ENCODE measurements at places on chromosomes 12 and 14. TPM values are rescaled to one million over a fixed set of nuclear protein-coding genes. Genes with fewer than 3 reads are reported as not detected.

GCN1 gene
- 175 TPM for total RNA-seq

LUM gene
- total RNA-seq = 0.23 TPM

FBXO34 gene
- total RNA-seq = 18.8 TPM

PRKD1 gene
- 8.2 TPM for total RNA-seq

CLEC4C gene
- total RNA-seq = not detected

CDK2 gene
- 72.9 TPM for total RNA-seq

KRT77 gene
- total RNA-seq = not detected

LMO3 gene
- 0.51 TPM for total RNA-seq

INSM2 gene
- total RNA-seq = not detected

STON2 gene
- total RNA-seq = 0.36 TPM

CMKLR1 gene
- 0.03 TPM for total RNA-seq

GRCh38 chr12:100043631-100044030 is 58.9 kb upstream of the ANKS1B start:
- no peak for DNase-seq

DNA sequence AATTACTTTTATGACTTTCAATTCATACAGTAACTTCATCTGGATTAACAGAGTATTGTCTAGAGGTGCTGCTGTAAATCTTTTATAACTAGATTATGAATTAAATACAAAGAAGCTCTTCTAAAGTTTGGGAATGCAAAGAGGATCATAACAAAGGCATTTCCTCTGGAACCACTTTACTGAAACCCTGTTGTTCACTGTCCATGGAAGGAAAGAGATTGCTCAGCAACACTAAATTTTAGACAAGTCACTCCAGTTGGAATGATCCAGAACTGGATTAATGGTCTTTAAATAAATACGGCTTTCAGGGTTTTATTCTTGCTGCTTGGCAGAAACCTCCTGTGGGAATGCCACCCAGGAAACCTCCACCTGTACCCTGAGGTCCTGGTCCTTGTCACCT is 250.6 kb downstream of the KSR2 start:
- DNase-seq = no peak

GRCh38 chr14:56686416-56686815 is 106.8 kb downstream of the TMEM260 start:
- DNase-seq = no peak

DNA sequence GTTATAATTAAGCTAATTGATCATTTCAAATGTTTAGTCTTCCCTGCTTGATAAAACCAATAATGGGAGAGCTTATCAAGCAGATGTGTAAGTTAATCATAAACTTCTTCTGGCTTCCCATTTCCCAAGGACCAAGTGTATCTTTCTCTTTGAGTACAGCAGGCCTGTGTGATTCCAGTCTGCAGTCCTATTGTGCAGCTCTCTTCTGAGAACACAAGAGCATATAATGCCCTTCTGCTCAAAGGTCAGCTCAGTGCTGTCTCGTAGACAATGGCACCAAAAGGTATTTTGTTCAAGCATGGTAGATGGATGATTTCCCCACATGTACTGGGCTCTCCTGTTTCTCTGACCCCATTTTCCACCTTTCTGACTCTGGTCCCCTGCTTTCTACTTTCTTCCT is 101.8 kb upstream of the DYRK2 start:
- DNase-seq = no peak

DNA sequence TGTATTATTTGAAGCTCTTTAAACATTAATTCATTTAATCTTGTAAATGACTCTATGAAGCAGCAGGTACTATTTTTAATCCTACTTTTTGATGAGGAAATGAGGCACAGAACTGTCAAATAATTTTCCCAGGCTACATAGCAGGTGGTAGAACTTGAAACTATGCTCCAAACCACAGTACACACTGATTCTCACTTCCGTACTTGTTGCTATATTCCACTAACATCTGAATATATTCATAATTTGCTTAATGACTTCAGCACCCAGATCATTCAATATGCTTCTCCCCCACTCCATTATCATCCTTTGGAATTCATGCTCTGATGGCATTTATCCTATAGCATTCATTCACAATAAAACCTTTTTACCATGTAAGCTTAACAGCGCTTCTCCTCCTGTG is 4.9 kb downstream of the ERGIC2 start:
- DNase-seq = no peak

DNA sequence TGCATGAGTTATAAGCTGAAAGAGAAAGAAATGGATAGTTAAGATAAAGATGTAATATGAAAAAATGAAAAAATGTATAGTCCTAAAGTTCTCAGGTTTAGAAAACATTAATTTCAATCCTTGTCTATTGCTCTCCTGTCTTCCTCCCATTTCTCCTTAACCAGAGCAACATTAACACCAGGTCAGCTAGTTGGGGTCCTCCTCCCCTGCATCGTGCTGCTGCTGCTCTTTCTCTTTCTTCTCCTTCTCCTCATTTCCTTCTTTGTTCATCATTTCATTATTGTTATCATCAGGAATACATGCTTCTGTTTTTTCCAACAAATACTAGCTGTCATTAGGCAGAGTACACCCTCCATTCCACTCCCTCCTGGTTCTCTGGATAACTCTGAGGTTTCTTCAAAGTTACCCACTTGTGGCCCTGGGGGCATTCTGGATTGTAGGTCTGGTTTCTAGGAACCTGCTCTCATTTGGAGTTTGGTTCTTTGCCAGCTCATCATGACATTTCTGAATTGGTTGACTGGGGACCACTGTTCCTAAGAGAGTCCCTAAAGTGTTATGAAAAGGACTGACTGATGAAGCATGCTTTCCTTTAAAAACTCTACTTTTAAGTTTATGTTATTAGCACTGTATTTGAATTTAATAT is 17.0 kb downstream of the ACSS3 start:
- DNase-seq = no peak

- DNase-seq = no peak
Observed at GRCh38 chr14:70448633-70449340, 3.2 kb upstream of the ADAM21 start.

DNA sequence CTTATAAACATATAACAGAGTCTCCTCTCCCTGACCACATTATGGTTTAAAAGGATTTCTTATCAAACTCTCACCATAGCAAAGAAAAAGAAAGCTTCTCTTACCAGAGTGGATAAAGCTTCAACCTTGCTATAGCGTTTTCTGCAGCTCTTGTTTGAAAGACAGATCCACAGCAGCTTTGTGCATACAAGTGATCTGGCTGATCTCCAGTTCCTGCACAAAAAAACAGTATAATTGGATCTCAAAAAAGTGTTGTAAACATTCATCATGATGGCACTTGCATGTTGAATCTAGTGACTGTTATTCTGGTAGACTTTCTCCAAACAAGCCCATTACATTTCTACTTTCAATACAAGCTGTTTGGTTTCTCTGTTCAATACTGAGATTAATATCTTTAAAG is 178.9 kb upstream of the MGAT4C start:
- DNase-seq = no peak

- DNase-seq = no peak
Observed at GRCh38 chr12:132150780-132151144, 6.5 kb downstream of the NOC4L start.

DNA sequence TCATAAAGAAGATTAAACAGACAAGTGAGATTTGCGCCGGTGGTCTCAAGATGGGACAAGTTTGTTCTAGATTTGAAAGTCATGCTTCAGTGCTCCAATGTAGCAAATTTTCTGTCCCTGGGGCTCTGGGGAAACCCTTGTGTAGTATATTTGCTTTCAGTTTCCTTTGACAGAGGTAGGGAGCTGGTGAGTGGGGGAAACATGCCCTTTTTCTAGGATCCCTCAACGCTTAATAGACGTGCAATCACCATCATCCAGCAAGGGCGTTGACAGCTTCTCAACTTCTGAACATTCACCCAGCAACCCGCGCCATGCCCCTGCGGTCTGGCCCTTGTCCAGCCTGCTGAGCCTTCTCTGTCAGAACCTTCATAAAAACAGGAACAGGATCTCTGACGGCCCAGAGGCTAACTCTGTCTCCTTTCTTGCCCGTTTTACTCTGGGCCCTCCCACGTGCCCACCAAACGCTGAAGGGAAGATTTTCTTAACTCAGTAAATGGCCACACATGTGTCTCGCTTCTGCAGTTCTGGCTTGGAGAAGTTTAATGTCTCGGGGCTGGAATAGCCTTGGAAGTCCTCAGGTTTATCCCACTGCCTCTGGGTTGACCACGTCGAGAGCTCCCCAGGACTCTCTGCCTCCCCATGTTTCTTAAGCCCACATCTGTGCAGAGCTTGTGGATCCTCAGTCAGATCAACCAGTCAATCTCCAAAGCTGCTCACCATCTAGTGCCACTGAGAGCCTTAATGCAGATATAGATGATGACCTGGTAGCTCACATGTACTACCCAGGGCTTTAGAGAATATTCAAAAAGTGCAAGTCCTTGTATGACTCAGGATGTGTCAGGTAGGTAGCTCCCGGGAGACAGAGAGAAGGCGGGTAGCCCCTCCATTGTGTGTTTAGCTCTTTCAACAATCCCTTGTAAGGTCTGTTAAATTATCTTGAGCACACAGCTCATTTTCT is 58.1 kb upstream of the CCND2 start:
- DNase-seq = no peak

GRCh38 chr12:3995306-3995705 is 122.1 kb upstream of the PARP11 start:
- DNase-seq = no peak

- no peak for DNase-seq
Observed at GRCh38 chr12:16266085-16266484, 11.4 kb downstream of the SLC15A5 start.

GRCh38 chr12:104534162-104534856 is 77.6 kb downstream of the CHST11 start:
- DNase-seq = no peak

- DNase-seq = no peak
Observed at GRCh38 chr12:57590479-57590863, 521 bp upstream of the PIP4K2C start.

DNA sequence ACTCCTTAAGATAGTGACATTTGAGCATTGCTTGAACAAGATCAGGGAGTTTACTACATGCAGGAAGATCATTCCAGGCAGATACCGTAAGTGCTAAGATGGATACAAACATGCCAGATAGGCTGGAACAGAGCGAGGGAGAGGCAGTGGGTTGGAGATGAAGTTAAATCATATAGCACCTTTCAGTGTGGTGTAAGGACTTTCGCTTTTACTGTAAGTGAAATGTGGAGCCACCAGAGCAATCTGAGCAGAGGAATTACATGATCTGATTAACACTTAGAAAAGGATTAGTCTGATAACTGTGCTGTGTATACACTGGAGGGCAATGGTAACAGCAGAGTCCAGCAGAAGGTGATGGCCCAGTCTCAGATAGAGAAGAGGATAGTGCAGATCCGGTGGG is 163.0 kb upstream of the SSTR1 start:
- no peak for DNase-seq
